ENCODE measurements at places on chromosomes 13 and 19.

DNA sequence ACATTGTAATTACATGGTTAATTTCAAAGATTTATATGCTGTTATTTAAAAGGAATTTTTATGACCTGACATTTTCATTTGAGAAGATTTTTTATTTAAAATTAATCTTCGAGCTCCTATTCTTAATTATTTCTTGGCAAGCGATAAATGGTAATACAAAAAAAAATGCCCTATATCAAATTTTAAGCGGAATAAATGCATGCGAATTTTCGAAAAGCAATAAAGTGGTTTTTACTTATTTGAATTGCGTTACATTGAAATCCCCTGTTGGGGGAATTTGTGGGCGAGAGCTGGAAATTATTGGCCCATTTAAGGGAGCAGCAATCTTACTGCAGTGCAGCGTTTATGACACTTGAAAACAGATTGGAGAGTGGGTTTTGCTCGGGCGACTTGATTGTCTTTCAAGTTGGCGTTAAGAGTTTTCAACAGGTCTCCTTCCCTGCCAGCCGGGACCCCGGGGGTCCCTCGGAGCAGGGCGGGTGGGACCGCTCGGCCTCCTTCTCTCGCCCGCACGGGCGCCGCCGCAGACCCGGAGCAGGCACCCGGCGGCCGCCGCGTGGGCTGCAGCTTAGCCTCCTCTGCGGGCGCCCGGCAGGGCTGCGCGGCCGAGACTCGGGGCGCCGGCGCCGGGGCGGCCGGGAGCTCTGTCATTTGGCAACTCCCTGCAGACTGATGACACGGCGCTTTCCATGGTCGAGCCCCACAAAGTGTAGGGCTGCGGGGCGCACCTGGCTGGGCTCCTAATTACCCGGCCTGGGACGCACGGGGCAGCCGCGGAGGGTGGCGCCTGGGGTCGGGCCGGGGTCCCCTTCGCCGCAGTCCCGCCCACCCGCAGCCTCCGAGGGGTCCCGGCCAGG is 255.1 kb upstream of the SOX21 start:
- no peak for DNase-seq

DNA sequence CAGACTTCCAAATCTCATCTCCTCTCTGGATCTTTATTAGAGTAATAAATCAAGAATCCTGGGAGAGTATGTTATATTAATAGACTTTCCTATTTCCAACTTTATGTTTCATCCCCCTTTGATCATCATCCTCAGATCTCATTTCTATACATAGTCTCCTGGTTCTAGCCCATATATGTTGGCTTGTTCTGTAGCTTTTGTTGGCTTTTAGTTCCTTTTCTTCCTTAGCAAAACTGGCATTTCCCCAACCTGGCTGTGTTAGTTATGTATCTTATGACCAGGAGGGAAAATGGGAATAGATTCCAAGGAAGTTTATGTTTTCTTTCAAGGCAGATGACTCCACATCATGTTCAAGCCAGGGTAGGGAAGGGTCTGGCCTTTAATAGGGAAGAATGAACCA is 2464.5 kb downstream of the PCDH9 start:
- DNase-seq: no peak

DNA sequence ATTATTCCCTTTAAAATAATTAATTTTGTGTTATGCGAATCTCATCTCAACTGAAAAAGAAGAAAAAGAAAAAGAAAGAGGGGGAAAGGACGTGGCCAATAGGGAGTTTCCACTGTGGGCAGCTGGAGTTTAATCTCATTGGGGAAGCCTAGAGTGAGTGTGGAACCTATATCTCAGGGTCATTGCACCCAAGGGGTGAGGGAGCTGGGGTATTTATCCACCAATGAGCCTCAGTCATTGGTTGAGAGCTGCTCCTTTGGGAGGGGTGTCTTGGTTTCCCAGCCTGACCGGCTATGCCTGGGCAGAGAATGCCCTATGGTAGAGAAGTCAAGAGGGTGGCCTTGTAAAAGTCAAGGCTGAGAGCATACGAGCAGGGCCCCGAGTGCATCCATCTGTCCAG is 16.5 kb downstream of the CYP4F22 start:
- no peak for DNase-seq

DNA sequence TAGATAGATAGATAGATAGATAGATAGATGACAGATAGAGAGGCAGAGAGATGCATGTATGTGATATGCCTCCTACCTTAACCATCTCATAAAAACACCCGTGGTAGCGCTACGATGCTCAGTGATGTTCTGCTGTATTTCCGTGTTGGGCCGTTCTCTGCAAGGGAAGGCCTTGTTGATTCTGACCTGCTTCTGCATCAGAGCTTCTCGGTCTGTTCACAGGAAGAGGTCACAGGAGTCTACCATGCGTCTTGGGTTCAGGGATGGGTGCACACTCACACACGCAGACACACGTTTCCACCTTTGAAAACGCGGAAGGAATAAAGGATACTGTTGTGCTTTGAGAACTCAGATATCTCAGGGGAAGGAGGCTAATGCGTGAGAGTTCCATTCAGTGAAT is 316.9 kb downstream of the TEX29 start:
- no peak for DNase-seq

DNA sequence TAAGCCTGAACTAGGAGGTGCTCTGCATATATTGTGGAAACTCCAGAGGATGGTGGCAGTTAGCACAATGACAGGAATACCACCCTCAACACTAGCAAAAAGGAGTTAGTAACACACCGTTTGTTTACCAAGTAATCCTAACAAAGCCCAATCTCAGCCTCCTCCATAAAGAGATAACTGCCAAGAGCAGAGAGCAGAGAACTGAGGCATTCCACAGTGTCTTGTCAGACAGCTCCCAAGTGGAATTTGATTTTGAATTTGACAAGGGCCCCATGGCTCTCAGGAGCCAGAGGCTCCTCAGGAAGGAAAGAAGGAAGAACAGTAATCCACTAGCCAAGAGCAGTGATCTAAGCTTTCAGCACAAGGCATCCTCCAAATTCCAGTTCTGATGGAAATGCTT is 298.6 kb downstream of the DCLK1 start:
- DNase-seq: no peak

DNA sequence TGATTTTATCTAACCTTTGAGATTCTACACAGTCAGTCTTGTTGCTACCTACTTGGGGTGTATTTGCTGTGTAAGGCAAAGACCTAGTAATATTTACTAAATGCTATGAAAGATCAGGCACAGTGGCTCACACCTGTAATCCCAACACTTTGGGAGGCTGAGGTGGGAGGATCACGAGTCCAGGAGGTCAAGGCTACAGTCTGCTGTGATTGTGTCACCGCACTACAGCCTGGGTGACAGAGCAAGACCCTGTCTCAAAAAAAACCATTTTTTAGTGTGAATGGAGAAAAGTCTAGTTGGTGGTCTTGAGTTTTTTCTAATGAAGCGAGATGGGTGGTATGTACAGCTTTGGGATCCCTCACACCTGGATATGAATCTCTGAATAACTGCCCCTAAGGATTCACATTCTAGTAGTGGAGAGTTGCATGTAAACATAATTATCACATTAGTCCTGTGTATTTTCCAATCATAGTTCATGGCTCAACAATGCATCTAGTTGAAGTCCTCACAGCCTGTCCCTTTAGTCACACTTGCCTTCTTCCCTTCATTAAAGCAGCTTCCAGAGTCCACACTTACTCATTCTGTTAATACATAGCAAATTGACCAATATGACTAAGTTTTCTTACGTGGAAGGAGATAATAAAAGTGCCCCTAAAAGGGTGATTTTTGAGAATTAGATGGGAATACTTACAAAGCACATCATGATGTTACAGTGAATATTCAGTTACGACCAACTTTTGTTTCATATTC is 7.5 kb downstream of the RPL21 start:
- no peak for DNase-seq

GRCh38 chr13:43154156-43154651 is 130.8 kb downstream of the DNAJC15 start:
- no peak for DNase-seq

DNA sequence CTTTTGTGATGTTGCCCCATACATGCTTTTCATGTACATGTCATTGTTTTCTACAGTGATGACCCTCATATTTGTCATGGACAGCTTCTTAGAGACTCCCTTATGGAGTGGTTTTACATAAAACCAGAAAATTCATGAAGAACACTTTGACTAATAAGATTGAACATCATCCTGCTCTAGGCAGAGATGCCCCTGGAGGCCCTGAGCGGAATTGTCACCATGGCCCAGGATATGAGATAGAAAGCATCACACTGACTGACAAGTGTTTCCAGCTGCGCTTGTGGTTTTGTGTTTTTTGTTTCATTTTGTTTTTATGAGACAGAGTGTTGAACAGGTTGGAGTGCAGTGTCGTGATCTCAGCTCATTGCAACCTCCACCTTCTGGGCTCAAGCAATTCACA is 22.2 kb downstream of the ZNF701 start:
- DNase-seq: no peak

- DNase-seq: no peak
Measured at GRCh38 chr13:28579322-28579721, 79.6 kb upstream of the POMP start.

DNA sequence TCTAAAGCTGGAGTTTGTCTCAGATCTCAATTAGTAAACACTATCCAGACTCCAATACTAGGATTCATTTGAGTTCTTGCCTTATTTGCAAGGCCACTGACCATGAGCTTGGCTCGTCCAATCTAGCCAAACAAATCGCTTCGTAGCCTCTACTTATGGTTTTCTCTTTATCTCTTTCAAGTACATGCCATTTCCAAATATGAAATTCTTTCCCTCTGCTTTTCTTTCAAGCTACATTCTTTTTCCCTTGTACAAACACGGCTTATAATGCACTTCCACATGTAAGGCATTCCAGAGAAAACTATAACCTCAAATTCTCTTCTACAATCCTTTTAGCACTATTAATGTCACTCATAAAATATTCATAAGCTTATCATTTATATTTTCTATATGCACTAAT is 10.9 kb upstream of the N4BP2L1 start:
- no peak for DNase-seq

DNA sequence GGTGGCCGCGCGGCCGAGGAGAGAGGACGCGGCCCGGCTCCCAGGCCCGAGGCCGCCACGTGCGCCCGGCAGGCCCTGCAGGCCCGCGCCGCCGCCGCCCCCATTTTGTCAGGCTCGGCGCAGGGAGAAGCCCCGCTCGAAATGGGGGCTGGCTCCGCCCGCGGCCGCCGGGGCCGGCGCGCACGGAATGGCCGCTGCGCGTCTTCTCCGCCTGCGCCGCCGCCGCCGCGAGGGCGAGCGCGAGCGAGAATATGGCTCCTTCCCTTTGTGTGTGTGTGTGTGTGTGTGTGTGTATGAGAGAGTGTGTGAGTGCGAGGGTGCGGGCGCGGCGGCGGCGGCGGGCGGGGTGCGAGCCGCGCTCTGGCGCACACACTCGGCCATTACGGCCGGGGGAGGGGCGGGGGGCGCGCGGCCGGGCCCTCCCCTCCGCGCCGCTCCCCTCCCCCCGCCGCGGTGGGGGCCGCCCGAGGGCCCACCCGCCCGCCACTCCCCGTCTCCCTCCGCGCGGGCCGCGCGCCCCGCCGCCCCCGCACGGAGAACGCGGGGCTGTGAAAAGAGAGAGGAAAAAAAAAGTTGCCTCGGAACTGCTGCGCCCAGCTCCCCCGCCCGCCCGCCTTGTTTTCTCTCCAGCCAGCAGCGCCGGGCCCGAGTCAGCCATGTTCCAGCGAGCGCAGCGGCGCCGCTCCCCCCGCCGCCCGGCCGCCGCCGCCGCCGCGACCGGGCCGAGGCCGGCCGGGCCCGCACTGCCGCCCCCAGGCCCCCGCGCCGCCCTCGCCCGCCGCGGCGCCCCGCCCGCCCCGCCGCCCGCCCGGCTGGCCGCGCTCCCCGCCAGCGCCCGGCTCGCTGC is 1.0 kb downstream of the HMGB1 start:
- peak; percentile 57 for DNase-seq

DNA sequence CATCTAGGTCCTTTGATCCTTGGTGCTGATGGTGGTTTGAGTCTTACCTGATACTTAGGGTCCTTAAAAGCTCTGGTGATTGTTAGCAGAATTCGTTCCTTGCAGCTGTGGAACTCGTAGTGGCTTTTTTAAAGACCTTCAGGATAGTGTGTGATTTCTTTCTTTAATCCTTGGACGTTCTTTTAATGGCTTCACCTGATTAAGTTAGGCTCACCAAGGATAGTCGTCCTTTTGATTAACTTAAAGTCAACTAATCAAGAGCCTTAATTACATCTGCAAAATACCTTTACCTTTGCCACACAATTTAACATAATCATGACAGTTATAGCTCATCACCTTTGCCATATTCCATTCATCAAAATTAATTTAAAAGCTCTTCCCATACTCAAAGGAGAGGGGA is 1807.7 kb downstream of the OLFM4 start:
- no peak for DNase-seq

DNA sequence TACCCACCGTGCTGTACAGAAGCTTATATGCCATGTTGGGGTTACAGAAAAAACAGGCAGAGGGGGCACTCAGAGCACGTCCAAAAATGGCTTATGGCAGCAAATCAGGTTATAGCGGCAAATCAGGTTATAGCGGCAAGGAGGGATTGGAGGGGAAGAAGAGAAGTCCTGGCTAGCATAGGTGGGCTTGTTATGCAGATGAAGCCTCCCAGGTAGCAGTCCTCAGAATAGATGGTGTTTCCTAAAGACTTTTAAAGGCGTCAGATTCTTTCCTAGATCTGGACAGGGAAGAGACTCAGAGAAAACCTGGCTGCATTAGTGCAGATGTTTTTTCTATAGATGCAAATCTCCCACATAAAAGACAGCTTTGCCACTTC is 19.8 kb upstream of the PLEKHF1 start:
- DNase-seq: no peak

- DNase-seq: peak; percentile 28
Measured at GRCh38 chr13:32164622-32165268, 133.2 kb downstream of the FRY start.

DNA sequence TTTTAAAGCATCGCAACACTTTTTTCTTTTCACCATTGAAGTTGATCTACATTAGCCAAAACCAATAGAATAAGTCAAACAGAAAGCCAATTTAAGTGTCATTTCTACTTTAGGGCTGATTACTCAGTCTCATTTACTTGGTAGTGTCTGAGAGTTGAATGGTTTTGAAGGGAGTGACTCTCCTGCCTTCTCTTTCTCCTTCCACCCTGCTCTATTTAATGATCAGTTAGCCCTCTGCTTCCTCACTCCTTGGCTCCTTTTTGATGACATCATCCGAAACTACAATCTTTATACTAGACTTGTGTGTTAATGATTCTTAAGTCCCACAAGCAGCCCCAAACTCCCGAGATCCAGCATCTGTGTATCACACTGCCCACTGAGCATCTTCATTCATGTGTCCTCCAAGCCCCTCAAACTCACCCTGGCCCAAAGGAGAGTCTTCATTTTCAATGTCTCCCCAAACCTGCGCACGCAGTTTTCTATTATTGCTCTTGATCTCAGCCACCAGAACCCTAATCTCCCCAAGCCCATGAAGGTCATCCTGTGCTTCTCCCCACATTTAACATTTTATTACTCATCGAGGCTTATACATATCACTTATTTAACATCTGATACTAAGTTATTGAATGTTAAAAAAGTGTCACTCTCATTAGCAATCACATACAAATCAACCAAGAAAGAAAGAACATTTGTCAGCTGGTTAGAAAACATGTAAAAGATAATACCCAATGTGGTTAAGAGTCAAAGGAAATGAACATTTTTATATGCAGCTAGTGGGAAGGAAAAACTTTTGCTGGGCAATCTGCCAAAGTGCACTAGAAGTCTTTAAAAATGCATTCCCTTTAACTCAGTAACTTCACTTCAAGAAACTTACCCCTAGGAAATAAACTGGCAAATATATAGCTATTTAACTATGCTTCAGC is 32.2 kb upstream of the ARGLU1 start:
- DNase-seq: peak; percentile 71
